ENCODE measurements at places on chromosomes 3 and 15. TPM values are rescaled to one million over a fixed set of nuclear protein-coding genes. Genes with fewer than 3 reads are reported as not detected.

GRCh38 chr3:115982629-115983028 is 359.3 kb downstream of the GAP43 start:
- H3K36me3 ChIP-seq: no peaks in the 10 kb centered on the region
- H3K4me3 ChIP-seq: no peak overlapping the region
- H3K4me1 ChIP-seq: no peaks in the 10 kb centered on the region
- no peak overlapping the region for H3K27ac ChIP-seq

Gene PLSCR2
- not detected for total RNA-seq

DNA sequence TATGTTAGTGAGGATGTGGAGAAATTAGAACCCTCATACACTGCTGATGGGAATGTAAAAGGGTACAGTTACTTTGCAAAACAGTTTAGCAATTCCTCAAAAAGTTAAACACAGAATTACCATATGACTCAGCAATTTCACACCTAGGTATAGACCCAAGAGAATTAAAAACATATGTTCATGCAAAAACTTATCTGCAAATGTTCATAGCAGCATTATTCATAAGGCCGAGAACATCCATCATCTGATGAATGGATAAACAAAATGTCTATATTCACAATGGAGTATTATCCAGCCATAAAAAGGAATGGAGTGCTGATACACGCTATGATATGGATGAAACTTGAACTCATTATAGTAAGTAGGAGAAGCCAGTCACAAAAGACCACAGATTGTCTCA is 10.3 kb downstream of the SEC13 start:
- H3K4me1 ChIP-seq: peaks cover 9% of the 10 kb centered on the region
- H3K27ac ChIP-seq: peak overlapping the region; percentile 67
- no peaks in the 10 kb centered on the region for H3K27me3 ChIP-seq
- DNase-seq: no peak
- H3K4me3 ChIP-seq: no peak overlapping the region

DNA sequence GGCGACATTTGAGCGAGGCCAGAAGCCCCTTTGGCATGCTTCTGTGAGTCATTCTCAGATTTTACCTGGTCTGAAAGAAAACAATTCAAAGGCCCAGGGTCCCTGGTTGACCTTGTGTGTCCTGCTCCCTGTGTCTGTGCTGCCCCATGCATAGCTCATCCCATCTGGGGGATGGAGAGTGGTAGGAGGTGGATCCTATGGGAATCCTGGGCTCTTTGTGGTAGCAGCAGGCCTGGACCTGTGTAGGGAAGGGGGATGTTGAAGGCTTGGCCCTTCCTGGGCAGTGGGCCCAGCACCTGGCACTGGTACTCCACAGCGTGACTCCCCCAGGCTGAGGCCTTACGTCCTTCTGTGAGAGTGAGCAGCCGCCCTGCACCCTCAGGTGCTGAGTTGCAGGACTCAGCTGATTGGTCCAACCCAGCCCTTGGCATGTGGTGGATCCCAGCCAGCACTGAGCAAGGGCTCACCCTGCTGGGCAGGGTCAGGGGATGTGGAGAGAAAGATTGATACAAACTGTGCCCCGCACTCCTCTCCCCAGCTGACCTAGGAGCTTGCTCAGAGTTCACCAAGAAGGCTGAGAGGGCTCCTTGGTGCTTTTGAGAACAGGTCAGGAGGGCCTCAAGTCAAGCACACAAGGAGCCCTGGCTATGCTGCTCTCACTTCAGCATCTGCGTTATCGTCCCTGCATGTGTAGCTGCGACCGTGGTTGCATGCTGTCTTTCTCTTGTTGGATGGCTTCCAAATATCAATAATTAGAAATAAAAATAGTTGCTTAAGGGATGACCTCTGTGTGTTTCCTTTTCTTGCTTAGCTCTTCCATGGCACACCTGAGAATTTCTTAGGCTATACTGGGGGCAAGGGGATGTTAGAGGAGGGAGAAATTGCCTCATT is 21.4 kb upstream of the JMJD7 start:
- peaks cover 6% of the 10 kb centered on the region for H3K4me1 ChIP-seq
- no peak overlapping the region for H3K4me3 ChIP-seq
- H3K27me3 ChIP-seq: no peaks in the 10 kb centered on the region
- H3K36me3 ChIP-seq: no peaks in the 10 kb centered on the region

DNA sequence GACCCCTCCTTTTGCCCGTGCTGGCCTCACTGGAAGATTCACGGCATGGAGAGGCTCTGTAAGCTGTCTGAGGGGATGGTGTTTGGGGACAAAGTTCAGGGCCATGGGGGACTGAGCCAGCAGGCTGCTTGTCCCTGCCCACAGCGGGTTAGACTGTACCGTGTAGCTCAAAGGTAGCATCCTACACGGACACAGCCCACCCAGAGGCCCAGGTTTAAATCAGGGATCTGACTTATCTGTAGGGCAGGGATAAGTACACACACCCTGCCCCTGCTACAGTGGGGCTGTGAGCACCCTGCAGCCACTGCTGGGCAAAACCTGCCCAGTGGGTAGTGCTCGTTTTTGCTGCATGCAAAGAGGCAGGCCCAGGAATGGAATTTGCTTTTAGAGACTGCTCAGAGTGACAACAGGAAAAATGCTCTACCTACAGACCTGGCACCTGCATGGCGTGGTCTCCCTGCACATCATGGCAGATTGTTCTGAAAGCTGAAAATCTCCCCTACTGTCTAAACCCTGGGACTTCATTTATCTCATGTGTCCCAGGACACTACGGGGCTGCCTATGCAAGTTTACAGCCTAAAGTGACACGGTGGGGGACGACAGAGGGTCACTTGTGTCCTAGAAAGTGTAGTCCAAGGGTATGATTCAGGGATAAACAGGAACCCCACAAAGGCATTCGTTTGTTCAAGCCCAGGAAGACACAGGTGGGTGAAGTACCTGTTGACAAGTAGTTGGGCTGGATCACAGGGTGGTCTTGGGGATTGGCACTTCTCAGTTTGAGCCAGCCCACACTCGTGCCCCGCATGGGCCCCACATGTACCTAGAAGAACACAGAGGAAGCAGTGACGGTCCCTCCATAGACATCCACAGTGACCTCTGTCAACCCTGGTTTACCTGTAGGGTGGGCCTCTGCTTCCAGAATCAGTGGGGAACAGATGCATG is 27.7 kb downstream of the CHDH start:
- DNase-seq: peak; percentile 4
- H3K27me3 ChIP-seq: peaks cover 2% of the 10 kb centered on the region
- H3K4me3 ChIP-seq: no peak overlapping the region
- H3K36me3 ChIP-seq: no peaks in the 10 kb centered on the region

Gene GOLGA8T
- 0.19 TPM for total RNA-seq

DNA sequence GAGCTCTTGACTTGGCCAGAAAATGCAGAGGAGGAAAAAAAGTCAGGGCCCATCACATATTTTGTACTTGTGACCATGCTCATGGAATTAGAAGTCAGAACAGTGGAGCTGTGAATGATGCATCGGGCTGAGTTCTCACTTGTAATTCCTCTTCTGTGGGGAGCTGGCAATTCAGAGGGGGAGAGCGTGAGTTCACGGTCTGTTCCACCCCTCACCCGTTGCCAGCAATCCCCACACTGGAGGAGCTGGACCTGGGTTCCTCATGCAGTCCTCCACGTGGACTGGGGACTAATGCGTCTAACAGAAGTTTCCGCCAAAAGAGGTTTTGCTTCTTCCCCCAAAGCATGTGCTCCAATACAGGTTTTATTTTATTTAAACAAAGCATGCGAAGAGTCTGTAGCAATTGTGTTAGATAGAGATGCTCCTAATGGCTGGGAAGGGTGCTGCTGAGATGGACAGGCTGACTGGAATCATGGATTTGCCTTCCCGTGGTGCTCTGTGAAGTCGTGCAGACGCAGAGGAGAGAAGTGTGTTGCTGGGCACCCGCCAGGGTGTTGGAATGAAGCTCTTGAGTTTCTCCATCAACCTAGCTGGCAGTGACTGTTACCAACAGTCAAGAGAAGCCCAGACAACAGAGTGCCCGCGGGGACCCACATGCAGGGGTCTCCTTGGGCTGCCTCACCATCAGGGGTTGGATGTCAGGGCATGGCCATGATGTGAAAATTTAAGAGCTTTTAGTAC is 77.4 kb upstream of the PCSK6 start:
- H3K27ac ChIP-seq: no peak overlapping the region
- H3K27me3 ChIP-seq: peaks cover 17% of the 10 kb centered on the region
- H3K4me1 ChIP-seq: no peaks in the 10 kb centered on the region
- H3K36me3 ChIP-seq: no peaks in the 10 kb centered on the region

DNA sequence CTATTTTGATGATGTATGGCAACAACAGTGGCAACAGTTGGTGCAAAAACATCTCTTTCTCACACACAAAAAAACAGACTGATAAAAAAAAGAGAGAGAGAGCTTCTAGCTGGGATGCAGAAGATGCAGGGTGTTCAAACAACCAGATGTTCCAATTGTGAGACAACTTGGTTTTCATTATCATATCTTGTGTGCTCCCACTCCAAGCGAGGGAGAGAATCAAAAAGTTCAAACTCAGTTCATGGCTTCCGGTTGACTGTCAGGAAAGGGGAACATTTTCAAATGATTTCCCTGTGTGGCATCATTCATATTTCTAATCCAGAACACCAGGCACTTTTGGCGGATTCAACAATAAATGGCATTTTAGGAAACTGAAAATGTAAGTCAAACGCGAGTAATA is 72.1 kb downstream of the RSL24D1 start:
- H3K27ac ChIP-seq: no peak overlapping the region
- H3K36me3 ChIP-seq: no peaks in the 10 kb centered on the region
- no peaks in the 10 kb centered on the region for H3K4me1 ChIP-seq
- H3K4me3 ChIP-seq: no peak overlapping the region
- peaks cover 3% of the 10 kb centered on the region for H3K27me3 ChIP-seq

GRCh38 chr15:28969511-28970085 is 83.8 kb downstream of the APBA2 start:
- no peaks in the 10 kb centered on the region for H3K36me3 ChIP-seq
- H3K4me3 ChIP-seq: no peak overlapping the region
- peaks cover 2% of the 10 kb centered on the region for H3K4me1 ChIP-seq
- DNase-seq: no peak

Gene GOLGA6L7
- not detected for total RNA-seq

Gene ADCY5
- not detected for total RNA-seq

GRCh38 chr15:32909431-32909830 is 191.6 kb downstream of the GREM1 start:
- no peak for DNase-seq
- H3K36me3 ChIP-seq: no peaks in the 10 kb centered on the region
- H3K4me3 ChIP-seq: no peak overlapping the region
- H3K27me3 ChIP-seq: peaks cover 1% of the 10 kb centered on the region

DNA sequence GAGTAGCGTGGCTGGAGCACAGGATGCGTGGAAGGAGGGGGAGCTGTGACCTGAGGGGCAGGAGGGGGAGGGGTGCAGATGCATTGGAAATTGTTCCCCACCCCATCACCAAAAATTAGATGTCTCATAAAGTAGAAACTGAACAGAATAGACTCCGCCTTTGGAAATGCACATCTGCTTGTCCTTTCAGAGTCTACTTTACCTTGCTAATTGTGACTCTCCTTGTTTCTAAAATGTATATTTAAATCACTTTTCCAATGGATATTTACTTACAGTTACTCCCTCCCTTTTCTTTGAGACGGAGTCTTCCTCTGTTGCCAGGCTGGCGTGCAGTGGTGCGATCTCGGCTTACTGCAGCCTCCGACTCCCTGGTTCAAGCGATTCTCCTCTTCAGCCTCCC is 30.6 kb downstream of the SPG21 start:
- peaks cover 44% of the 10 kb centered on the region for H3K36me3 ChIP-seq
- no peaks in the 10 kb centered on the region for H3K27me3 ChIP-seq
- H3K4me1 ChIP-seq: no peaks in the 10 kb centered on the region
- H3K4me3 ChIP-seq: no peak overlapping the region
- H3K27ac ChIP-seq: no peak overlapping the region
- no peak for DNase-seq

DNA sequence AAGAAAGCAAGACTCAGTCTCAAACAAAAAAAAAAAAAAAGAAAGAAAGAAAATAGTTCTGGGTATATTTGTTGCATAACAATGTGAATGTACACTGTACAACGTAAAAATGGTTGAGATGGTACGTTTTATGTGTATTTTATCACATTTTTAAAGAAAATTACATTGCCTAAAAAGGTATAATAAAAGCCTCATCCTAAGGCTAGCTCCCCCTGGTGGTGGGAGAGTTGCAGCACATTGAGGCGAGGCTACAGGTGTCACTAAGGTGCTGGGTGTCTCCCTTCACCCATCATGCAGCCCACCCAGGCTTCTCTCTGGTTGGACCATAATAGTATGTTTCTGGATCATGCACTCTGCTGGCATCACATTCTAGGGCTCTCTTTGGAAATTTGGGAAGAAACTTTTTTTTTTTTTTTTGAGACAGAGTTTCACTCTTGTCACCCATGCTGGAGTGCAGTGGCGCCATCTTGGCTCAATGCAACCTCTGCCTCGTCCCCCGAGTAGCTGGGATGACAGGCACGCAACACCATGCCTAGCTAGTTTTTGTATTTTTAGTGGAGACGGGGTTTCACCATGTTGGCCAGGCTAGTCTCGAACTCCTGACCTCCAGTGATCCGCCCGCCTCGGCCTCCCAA is 12.4 kb upstream of the RAB11A start:
- no peaks in the 10 kb centered on the region for H3K36me3 ChIP-seq
- peaks cover 8% of the 10 kb centered on the region for H3K4me1 ChIP-seq
- peak overlapping the region; percentile 35 for H3K4me3 ChIP-seq
- H3K27ac ChIP-seq: no peak overlapping the region
- H3K27me3 ChIP-seq: no peaks in the 10 kb centered on the region
- peak; percentile 85 for DNase-seq

Gene AHSG
- not detected for total RNA-seq

DNA sequence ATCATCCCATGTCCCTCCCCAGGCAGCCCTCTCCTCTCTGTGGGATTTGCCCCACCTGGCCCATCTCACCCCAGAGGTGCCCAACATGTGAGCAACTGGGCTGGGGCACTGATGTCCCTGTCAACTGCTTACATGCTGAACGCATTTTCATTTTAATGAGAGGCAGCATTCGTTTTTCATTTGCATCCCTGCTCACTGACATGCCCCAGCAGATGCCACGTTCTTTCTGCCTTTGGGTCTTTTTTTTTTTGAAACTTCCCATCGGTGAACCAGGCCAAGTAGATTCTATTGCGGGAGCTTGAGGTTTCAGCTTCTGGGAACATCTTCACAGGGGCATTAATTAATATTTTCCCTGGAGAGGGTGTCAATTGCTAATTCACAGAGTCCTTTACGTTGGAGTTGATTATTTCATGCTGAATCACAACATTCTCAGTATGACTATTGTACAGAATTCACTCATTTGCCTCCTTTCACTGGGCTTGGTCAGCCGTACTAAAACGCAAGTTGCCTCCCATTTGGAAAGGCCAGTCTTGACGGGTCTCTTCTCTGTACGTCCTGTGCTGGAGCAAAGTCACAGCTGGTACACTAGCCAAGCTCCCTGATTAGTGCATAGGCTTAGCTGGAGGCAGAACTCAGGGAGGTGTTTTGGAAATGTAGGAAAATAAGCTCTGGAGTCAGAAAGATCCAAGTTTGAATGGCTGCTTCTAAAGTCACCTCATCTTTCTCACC is 69.8 kb downstream of the CHRNA7 start:
- peaks cover 25% of the 10 kb centered on the region for H3K27me3 ChIP-seq
- H3K4me3 ChIP-seq: no peak overlapping the region
